Stimulated activated CD8-positive, alpha-beta memory T cell treated with anti-CD3 and anti-CD28 coated beads, Interleukin-7, amount 100 ng/mL, for 24 hours (primary cell): ENCODE measurements at places on chromosomes 4 and X.

DNA sequence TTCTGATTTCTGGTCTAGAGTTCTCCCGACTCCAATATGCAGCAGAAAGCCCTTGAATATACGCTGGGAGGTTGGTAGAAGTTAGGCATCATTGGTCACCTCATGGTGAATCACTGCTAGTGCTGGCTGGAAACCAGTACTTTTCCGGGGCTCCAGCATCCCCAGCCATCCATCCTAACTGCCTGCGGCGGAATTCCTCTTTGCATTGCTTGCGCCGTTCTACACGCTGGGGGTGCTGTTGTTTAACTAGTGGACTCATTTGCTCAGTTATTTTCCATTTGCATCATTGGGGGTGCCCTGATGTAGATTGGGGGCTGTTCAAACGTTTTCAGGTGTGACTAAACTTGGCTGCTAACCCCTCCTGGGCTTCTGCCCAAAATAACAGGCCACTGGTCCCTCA, 23.3 kb upstream of the GPR50 start:
- no peak for DNase-seq

DNA sequence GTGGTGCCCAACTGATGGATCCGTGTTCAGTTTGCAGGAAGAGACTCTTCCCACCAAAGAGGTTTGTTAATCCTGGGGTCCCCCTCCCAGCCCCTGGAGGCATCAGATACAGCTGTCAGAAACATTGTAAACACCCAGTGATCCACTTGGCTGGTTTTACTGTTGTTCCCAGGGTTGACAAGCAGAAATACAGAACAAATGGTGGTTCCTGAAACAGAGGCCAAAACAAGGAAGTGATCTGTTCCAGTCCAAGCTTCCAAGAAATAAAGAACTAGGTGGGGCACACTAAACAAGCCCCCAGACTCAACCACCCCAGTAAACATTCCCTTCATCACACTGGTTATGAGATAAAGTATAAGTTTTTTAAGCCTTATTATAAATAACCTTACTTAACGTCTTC, 1.4 kb downstream of the TMLHE start:
- no peak for DNase-seq

- no peak for DNase-seq
Measured at GRCh38 chr4:33482773-33483172, 2761.5 kb downstream of the ARAP2 start.

GRCh38 chr4:87165892-87166291, 54.5 kb downstream of the KLHL8 start:
- DNase-seq = no peak

GRCh38 chr4:109113521-109113920, 188.9 kb downstream of the COL25A1 start:
- DNase-seq = no peak

DNA sequence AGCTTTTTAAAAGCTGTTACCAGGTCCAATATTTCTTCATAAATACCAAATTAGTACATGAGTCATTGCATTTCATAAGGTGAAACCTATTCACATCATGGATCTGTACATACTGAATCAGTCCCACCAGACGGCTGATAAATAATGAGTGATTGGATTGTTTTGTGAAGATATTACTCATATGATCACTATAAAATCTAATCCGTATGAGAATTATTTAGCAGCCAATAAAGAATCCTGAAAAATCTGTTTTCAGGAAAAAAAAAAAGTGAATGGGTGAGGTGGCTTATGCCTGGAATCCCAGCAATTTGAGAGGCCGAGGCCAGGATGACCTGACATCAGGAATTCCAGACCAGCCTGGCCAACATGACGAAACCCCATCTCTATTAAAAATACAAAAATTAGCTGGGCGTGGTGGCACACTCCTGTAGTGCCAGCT, 438.1 kb downstream of the INPP4B start:
- no peak for DNase-seq

DNA sequence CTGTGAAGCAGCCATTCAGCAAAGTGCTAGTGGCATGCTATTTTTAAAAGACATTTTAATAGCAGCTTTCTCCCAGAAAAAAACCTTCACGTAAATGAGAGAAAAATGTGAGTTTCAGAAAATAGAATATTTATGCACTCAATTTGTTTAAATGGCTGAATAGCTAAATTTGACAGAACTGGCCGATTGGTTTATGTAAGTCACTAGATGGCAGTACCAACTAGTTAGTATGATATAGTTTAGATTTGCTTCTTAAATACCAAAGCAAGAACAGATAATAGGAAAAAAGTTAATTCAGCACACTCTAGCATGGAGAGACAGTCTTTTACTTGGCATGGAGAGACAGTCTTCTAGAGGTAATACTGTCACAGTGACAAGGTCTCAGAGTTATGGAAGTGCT, 250.1 kb downstream of the SNCA start:
- no peak for DNase-seq

- DNase-seq = no peak
Measured at GRCh38 chrX:84467898-84468297, 34.4 kb downstream of the HDX start.

DNA sequence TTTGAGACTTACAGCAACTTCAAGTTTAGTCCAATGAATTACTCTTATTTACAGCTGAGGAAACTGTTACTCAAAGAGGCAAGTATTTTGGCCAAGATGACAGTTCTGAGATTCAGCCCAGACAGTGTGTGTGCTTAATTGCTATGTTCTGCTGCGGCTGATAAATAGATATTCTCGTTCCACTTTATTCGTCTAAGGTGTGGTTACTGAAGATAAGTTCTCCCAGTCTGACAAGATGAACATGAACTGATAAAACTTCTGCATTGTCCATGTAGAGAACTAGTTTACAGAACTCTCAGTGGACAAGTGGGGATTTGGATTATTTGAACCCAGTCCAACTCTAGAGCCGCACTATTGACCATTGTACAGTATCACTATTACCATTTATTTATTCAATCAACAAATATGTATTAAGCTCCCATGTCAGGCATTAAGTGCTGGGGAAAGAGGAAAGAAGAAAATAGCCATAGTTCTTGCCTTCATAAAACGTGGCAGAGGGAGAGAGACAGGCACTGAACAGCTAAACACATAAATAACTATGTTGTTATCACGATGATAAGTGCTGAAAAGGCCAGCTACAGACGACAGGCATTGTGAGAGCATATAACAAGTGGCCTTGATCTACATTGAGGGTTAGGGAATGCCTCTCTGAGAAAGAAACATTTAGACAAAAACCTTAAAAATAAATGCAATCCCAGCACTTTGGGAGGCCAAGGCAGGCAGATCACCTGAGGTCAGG, 4.0 kb upstream of the DHX15 start:
- DNase-seq = no peak

- no peak for DNase-seq
Measured at GRCh38 chr4:147325571-147325981, 155.3 kb upstream of the EDNRA start.

DNA sequence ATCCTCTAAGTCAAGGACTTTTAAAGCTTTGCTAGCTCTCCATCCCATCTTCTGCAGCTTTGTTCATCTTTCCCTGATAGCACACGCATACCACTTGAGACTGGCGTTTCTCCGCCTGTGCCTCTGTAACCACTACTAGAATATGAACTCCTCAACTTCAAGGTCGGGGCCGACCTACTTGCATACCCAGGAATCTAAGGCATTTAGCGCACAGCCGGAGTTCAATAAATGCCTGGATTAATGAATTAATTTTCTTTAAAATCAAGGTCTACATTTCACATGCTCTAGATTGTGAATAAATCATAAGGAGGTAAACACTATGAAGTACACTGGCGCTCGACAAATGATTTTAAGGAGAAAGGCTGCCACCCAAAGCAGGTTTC, 89.3 kb downstream of the HNRNPD start:
- DNase-seq = no peak

- no peak for DNase-seq
Measured at GRCh38 chr4:176800891-176801534, 8.3 kb upstream of the VEGFC start.

GRCh38 chrX:51931566-51932150, 38.2 kb downstream of the MAGED1 start:
- no peak for DNase-seq

GRCh38 chr4:74109116-74109869, 10.3 kb upstream of the CXCL2 start:
- no peak for DNase-seq

DNA sequence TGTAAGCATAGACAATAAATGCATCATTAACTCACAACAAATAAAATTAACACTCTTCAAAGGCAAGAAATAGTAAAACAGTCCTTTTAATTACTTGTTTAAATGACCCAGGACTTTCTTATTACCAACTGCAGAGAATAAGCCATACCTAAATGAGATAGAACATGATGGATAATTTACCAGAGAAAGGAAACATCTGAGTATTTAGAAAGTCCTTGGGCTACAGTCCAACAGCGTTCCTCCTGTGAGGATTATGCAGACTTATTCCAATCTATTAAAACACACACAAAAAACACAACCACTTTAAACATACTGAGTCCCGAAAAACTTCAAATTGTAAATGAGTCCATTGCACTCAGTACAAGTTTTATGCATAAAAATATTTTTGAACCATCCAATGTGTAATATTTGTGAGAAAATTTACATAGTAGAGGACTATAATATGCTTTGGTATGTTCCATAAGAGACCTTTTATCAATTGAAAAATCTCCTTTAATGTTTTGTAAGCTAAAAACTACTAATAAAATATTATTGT, 129.2 kb downstream of the NR3C2 start:
- no peak for DNase-seq

DNA sequence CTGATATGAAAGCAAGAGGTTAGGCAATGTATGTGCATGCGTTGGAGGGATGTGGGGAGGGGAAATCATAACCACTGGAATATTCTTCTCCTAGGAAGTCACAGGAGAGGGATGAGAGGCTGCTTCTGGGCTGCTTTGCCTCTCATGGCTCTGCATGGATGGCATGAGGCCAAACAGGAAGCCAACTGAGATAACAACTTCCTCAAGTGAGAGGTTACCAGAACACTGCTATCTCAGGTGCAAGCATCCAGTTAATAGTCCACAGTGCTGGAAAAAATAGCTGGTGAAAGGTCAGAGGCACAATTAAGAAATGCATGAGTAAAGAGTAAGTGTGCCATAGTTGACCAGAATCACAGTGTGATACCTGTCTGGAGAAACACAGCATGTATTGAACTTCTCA, 113.3 kb downstream of the ELOVL6 start:
- DNase-seq = no peak

DNA sequence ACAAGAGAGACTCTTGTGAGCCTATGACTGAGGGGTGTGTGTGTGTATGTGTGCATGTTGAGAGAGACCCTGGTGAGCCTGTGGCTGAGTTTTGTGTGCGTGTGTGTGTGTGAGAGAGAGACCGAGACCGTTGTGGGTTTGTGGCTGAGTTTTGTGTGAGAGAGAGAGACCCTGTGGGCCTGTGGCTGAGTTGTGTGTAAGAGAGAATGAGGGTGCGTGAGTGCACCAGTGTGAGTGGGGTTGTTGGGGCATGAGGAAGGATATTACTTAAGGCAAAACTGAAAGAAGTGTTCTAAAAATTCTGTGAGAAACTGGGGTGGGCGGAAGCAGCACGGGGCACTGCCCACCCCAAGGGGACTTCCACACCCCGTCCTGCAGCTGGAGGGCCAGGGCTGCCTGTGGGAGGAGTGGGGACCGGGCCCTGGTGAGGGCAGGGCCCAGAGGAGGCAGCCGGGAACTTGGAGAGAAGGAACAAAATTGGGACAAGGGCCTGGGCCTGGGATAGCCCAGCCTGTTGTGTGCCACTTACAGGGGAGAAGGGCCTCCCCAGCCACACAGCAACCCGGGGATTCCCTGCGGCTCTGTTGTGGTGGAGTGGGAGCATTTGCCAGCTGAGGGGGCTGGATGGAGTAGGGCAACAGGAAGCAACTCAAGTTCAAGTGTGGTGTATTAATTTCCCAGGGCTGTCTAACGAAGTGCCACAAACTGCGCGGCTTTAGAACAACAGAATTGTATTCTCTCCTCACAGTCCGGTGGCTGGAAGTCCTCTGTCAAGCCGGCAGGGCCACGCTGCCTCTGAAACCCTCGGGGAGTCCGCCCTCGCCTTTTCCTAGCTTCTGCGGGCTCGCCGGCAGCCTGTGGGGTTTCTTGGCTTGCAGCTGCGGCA, 22.1 kb downstream of the TMEM131L start:
- peak; percentile 55 for DNase-seq

- no peak for DNase-seq
Measured at GRCh38 chrX:22135171-22135711, 103.1 kb downstream of the PHEX start.

DNA sequence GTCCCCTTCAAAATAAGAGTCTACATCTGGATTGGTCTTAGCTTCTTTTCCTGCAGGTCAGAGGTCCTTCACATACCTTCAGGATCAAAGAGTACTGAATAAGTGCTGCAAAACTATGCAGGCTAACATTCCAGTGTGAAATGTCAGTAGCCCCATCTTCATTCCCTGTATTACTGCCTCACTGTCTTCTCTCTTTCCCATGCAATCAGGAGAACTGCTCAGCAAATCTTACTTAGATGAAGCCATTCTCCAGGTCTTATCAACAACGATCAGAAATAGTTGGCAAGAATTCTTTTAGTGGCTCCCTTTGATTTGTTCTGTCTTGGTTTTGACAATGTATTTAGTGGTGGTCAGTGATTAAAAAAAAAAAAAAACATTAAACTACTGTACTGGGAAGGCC, 26.0 kb upstream of the IQCM start:
- no peak for DNase-seq

GRCh38 chr4:83329521-83330110, 5.0 kb downstream of the HPSE start:
- DNase-seq = no peak
